ENCODE measurements at places on chromosomes 7 and 10.

DNA sequence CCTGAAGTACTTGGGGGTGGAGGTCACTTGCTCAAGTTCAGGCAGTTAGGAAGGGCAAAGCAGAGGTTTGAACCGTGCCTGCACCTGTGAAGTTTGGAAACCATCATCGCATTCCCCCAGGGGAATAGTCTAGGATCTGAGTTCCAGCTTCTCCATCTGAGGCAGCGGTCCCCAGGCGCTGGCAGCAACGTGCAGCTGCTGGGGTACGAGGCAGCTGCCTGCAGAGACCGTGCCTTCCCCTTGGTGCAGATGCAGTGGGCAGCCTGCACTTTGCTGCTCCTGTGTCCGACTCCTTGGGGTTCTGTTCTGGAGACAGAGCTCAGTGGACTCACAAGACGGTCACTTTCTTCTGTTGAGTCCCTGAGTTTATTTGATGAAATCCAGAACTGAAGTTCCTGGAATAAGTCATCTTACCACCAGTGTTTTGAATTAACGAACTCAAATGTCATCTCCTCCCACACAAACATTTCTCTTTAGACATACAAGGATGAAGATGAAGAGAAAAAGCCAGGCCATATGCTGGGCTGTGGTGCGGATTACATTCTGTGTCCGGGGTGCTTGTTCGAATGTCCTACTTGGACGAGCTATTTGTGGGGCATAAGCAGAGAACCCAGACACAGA lies 19.9 kb upstream of the GIMAP8 start:
- no peak for DNase-seq

DNA sequence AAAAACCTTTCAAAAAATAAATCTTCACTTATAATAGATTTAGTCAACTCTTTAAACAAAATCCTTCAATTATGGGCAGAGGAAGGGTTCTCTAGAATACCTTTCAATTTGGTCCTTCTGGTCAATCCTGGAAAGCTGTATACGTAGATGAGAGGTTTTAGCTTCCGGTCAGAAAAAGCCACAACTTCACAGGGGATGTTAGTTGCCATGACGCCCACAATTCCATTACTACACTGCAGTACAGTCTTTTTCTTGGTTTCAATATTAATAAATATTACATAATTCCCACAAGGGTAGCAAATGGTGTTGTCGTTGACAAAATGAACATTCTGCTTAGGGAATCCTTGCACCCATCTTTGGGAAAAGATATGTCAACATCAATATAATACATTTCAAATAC lies 1.7 kb downstream of the CFAP43 start:
- DNase-seq = no peak

- DNase-seq = no peak
Observed at GRCh38 chr10:4691301-4691700, 134.7 kb upstream of the AKR1E2 start.

GRCh38 chr7:33195264-33195663 lies 65.9 kb downstream of the BBS9 start:
- peak; percentile 91 for DNase-seq

GRCh38 chr7:45145881-45146280 lies 11.7 kb upstream of the RAMP3 start:
- DNase-seq = no peak

DNA sequence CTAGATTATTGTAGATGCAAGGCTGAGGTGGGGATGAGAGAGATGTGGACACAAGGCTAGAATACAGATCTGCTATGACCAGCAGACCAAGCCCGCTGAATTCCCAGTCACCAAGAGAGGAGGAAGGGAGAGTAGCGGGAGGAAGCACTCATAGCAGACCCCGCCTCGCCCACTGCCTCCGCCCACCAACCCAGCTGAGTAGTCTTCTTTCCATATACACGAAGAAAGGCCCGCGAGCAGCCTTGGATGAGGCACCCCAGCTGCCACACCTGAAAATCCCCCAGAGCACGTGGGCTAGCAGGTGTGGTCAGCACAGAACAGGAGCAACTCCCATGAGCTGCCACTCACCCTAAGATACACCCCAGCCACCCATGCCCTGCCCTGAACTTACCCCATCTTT lies 7.9 kb upstream of the H2BK1 start:
- DNase-seq = no peak

DNA sequence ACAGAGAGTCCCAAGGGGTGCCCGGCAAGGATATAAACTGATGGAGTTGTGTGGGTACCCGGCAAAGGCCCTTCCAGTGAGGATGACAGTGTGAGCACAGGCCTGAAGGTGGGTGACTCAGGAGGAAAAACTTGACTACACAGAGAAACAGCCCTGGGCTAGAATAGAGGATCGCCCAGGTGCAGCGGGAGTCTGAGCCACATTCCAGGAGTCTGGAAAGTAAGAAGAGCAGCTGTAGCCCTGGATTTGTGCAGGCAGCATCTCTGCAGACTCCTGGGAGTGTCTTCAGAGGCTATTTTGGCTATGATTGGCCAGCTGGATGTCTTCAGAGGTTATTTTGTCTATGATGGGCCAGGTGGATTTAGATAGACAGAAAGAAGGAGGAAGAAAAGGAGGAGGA lies 367.6 kb upstream of the MKI67 start:
- no peak for DNase-seq
